ENCODE measurements at places on chromosomes 16 and 17.

- no peak for DNase-seq
Measured at GRCh38 chr17:4580291-4580690, 4.0 kb upstream of the SMTNL2 start.

GRCh38 chr16:1790611-1791255, 2.8 kb downstream of the IGFALS start:
- DNase-seq: no peak

DNA sequence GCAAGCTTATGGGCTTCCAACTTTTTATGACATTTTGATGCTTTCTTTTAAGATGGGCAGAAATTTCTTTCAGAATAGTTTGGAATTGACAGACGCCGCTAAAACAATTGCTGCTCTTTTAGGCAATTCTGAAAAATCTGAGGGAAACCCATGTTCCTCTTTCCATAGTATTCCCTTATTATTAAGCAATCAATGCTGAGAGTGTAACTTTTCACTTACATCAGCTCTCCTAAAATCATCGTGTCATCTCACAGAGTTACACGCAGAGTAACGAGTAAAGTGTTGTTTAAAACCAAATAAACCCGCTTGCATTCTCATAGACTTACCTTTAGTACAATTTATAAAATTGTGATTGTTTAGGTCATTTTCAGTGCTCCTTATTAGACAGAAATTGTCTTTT, 150.6 kb downstream of the MAF start:
- no peak for DNase-seq

DNA sequence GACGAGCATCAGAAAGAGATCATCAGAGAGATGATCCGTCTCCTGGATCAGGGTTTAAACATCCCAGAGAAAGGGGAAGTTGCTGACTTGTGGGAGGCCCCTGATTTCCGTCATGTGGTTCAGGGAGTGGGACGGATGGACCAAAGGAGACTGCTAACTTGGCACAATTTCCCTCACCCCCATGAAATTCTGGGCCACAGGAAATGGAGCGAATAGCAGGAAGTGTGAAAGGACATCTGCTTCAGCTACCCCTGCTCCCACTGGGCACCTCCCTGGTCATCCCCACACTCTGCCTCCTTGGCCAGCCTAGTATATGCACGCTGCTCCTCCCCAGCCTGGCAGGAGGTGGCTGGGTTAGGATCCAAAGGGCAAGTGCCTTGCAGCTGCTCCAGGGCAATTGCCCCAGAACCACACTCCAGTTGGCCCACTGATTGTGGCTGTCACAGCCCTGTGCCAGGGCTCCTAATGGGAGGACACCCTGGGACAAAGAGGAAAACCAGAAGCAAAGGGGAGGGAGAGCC, 1.3 kb downstream of the ARRB2 start:
- DNase-seq: peak; percentile 92
